ENCODE measurements at places on chromosomes 2 and 18.

DNA sequence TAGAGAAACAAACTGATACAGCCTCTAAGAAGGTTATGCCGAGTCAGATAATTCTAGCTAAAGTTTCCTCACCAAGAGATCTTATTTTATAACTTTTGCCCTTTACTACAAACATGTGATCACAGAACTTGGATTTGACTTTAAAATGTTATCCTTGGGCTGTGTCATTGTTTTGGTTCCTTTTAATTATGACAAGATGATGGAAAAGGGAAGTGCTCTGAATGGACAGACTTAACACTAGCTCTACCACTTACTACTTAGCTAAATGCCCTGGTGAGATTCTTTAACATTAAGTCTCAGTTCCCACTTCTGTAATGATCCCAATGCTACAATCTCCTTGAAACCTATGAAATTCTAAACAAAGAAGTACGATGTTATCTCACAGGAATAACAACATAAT, 69.9 kb downstream of the RTTN start:
- no peak for DNase-seq

- no peak for DNase-seq
Measured at GRCh38 chr2:203934711-203935438, 1.7 kb upstream of the ICOS start.

- no peak for DNase-seq
Measured at GRCh38 chr18:29616867-29617266, 1425.7 kb downstream of the DSC3 start.

DNA sequence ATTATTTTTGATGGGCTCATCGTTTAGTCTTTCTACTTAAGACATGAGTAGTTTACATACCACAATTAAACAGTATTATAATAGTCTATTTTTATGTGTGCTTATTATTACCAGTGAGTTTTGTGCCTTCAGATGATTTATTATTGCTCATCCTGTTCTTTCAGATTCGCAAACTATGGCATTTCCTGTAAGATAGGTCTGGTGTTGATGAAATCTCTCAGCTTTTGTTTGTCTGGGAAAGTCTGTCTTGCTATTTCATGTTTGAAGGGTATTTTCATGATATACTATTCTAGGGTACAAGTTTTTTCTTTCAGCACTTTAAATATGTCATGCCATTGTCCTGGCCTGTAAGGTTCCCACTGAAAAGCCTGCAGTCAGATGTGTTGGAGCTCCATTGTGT, 101.3 kb downstream of the DNAH7 start:
- DNase-seq: no peak

DNA sequence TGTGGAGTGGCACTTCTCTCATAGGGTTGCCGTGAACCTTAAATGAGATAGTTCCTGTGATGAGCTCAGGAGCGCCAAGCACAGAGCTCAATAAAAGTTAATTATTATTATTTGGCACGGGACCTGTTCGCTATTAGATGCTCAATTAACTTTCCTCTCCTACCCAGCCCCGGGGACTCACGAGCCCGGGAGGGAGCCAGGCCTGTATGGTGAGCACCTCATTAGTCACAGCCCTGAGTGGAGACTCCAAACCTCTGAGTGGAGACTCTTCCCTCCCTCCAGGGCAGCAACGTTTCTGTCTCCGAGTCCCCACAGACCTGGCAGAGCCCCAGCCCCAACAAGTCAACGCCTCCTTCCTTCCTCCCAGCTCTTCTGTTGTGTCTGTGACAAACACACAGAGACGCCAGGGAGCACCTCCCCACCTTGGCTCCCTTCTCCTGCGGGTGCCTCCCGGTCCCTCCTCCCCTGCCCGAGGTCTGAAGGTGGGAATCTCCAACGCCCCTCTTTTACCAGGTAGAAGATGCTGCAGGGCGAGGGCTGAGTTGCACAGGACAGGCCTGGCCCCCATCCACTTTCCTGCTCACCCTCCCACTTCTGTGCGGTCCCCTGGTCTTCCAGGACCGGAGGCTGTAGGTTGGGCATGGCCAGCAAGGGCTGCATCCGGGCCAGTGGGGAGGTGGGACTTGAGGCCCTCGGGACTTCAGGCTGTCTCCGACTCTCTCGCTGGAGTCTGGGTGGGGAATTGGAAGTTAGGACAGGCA, 52.7 kb upstream of the ODC1 start:
- DNase-seq: no peak

GRCh38 chr18:24726727-24727492, 266.5 kb downstream of the HRH4 start:
- DNase-seq: peak; percentile 57

DNA sequence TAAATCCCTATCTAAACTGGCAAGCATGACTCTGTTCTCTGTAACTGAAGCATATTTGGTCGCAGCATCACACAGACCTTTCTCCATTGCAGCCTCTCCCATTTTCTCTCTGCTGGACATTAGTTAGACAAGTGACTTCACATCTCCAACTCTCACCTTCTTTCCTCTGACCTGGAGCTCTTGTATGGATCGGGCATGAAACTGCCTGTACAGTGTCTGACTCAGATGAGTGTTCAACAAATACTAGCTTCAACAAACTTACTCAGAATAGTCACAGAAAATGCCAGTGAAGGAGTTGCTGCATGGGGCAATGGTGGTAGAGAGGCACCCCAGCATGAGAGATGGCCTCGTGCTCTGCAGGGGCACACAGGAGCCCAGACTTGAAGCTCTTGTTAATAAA, 104.7 kb upstream of the COPS8 start:
- DNase-seq: no peak

GRCh38 chr2:104177179-104177578, 676.7 kb upstream of the POU3F3 start:
- no peak for DNase-seq

GRCh38 chr2:86139981-86140380, 33.9 kb downstream of the PTCD3 start:
- no peak for DNase-seq

DNA sequence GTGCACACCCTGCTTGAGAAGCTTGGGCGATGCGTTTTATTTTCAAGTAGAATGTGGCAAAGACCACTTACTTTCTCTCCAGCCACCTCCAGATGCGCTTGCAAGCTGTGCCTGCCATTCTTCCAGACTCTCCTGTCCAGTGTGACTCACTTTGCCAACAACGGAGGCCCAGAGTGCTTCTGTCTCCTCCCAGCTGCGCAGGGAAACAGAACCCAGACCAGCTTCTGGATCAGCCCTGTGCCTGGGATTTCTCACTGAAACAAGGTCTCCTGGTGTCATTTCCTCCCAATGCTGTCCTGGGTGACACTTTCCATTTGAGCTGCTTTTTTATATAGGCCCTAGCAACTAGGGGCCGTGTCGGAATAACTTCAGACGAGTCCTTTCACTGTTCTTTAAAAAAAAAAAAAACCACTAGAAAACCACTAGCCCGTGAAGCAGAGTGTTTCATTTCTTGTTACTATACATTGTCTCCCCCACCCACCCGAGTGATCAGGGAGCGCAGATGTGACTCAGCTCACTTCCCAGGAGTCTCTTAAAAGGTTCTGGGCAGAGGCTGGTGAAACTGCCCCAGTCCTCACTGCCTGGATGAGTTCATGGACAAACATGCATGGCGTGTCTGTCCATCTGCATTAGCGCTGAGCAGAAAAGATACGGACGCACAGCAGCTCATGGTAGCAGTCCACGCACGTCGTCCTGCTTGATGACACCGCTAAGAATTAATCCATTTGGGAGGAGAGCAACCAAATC, 25.3 kb upstream of the RPL31 start:
- no peak for DNase-seq

DNA sequence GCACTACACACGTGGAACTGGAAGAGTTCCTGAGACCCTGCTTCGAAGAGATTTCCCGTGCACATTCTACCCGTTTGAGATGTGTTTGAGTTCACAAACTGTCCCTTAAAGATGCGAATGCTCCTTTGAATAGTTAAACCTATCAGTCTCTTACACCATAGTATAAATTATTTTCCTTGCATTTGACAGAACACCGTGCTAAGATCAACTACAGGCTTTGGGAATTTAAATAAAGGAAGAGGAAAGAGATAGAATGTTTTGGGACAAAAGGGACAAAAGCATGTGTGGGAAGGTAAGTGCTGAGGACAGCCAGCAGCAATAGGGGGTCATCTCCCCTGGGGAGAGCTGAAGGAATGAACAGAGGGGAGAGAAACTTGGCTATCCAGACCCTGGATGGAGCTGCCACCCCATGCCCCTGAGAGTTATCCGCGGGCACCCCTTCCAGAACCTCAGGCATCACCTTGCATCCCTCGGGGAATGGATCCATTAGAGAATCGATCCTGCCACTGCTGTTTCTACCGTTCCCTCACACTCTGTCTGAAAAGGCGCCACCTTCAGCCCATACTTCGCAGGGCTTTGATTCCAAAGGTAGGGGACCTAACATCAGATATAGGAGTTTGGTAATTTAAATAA, 888 bp upstream of the ADCY3 start:
- peak; percentile 22 for DNase-seq

DNA sequence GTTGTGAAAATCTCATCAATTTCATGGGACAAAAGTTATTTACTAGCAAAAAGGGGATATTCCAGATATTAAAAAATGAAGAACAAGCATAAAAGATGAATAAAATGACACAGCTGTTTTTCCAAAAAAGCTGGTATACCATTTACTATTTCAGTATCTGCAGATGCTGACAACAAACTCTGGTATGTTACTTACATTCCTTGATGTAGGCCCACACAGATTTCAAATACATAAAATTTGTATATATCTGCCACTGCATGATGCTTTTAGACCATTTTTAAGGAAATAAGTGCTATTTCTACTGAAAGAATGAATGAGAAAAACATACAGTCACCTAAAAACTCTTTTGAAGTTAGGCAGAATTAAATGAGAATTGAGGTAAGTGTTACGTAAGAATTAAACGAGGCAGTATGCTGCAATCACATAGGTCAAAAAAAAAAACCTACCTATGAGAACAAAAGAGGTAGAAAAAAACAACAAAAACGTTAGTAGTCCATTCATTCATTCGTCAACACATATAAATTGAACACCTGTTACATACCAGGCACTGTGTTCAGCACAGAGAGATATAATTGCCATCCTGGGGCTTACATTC, 32.5 kb downstream of the ARL5A start:
- no peak for DNase-seq

- DNase-seq: no peak
Measured at GRCh38 chr2:198756166-198756565, 701.6 kb downstream of the SATB2 start.

GRCh38 chr2:64220265-64220664, 76.0 kb upstream of the PELI1 start:
- DNase-seq: no peak

- no peak for DNase-seq
Measured at GRCh38 chr2:8624855-8625398, 56.9 kb upstream of the ID2 start.

GRCh38 chr2:61380056-61380881, 90.6 kb downstream of the USP34 start:
- DNase-seq: no peak

DNA sequence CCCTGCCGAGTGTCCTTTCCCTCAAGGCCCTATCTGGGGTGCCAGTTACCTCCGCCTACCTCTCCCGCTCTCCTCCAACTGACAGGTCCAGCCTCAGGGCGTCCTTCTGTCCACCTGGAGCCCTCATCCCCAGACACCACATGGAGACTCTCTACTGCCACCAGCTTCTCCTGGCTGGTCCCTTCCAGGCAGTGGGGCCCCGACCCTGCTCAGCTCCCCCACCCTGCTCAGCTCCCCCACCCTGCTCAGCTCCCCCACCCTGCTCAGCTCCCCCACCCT, 74.0 kb upstream of the ODC1 start:
- DNase-seq: no peak

DNA sequence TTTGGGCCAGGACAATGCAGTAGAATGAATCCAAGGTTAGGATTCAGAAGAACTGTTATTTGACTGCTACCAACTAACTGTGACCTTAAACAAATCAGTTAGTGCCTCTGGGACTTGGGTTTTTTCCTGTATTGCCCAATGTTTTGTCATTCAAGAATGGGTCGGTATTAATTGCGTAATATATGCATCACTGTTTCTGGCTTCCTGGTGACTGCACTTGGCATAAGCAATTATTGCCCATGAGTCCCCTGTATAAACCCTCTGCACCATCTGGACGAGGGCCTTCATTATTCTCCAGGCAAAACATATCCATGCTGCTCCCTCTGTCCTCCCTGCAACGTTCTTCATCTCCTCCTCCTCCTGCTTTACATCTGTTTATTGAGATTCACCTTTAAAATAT, 255.8 kb upstream of the LRRTM1 start:
- no peak for DNase-seq

- DNase-seq: peak; percentile 61
Measured at GRCh38 chr2:28393114-28393836, 617 bp downstream of the FOSL2 start.

DNA sequence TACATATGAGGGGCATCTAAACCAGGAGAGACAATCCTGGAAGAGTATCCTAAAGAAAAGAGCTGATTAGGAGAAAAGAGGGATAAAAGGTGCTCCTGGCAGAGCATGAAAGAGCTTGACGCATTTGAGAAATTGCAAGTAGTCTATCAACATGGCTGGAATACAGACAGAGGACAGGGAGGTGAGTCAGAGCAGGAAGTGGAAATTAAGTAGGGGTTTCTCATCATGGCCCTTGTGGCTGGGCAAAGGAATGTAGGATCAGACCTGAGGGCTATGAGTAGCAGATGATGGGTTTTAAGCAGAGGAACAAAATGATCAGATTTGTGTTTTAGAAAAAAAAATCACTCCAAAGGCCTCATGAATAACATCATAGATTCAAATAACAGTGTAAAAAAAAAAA, 49.2 kb upstream of the UGP2 start:
- no peak for DNase-seq

- no peak for DNase-seq
Measured at GRCh38 chr2:200357845-200358244, 51.4 kb downstream of the SPATS2L start.

GRCh38 chr2:235855011-235855410, 313.2 kb downstream of the GBX2 start:
- DNase-seq: no peak

GRCh38 chr2:10392100-10392499, 56.0 kb downstream of the ODC1 start:
- DNase-seq: no peak

- DNase-seq: peak; percentile 69
Measured at GRCh38 chr2:233084488-233084887, 24.3 kb downstream of the INPP5D start.

DNA sequence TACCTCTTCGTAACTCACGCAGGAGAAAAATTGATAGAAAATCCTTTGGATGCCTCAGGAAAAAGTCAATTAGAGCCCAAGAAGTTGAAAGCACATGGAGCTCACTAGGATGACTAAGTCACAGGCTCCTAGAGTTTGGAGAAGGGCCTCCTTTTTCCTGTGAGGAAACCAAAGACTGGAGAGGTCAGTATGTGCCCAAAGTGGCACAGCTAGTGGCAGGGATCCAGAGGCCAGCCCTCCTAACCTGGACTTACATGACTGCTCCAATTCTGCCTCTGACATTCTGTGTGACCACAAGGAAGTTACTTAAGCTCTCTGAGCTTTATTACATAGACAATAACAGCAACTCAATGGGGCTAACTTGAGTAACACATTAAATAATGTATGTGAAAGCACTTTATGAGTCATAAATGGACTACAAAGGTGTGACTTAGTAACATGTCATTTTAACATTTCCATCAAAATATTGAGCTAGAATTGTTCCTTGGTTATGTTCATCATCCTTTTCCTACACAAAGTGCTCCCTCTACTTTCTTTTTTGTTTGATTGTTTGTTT, 91.6 kb downstream of the DHRS9 start:
- no peak for DNase-seq

GRCh38 chr18:77042583-77042982, 90.0 kb downstream of the MBP start:
- no peak for DNase-seq

- DNase-seq: no peak
Measured at GRCh38 chr2:189281201-189281600, 101.6 kb upstream of the COL5A2 start.

GRCh38 chr2:200748779-200749178, 62.9 kb upstream of the BZW1 start:
- DNase-seq: no peak
